ENCODE measurements at places on chromosomes 16 and 17.
A peak's percentile ranks its signal among the peaks of the same experiment; 100 is the strongest.

GRCh38 chr16:12818326-12818725 lies 14.6 kb upstream of the CPPED1 start:
- no peak for DNase-seq

GRCh38 chr16:19872935-19873334 lies 11.7 kb downstream of the GPRC5B start:
- no peak for DNase-seq

- DNase-seq, result no peak
Measured at GRCh38 chr16:74501484-74502478, 80.5 kb upstream of the CLEC18B start.

DNA sequence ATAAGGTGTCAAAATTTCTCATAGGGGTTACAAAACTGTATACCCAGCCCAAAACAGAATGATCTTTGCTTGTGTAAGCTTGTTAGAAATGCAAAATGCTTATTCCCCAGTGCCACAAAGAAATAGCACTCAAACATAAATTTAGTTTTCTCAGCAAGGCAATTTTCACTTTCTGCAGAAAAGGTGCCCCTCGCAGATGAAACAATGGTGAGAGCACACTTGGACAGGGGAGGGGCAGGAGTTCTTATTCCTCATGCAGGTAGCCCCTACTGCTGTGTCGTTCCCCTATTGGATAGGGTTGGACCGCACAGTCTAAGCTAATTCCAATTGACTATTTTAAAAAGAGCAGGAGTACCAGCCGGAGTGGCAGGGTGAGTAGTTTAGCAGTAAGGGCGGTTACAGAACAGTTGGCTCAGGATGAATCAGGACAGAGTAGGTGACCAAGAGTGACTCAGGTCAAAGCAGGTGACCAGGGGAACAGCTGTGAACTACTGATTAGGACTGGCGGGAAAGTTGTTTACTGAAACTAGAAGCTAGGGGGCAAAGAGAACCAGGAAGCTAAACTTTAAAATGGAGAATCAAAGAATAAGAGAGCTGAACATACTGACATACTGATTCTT lies 5.5 kb upstream of the LDHD start:
- no peak for DNase-seq

- DNase-seq, result no peak
Measured at GRCh38 chr17:77529328-77529650, 388.5 kb downstream of the SEC14L1 start.

- no peak for DNase-seq
Measured at GRCh38 chr17:41777157-41777573, 9.3 kb downstream of the JUP start.

DNA sequence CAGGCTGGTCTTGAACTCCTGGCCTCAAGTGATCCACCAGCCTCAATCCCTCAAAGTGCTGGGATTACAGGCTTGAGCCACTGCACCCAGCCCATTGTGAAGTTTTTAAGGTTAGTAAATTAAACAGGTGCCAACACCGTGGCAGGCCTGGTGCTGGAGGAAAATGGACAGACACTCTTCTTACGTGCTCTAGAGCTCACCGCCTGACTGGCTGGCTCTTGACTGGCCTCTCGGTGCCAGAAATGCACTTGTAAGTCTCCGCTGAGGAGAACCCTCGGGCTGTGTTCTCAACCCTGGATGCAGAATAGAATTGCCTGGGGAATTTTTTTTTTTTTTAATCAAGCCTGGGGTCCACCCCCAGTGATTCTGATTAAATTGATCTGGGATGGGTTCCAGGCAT lies 10.3 kb upstream of the HAS3 start:
- no peak for DNase-seq

DNA sequence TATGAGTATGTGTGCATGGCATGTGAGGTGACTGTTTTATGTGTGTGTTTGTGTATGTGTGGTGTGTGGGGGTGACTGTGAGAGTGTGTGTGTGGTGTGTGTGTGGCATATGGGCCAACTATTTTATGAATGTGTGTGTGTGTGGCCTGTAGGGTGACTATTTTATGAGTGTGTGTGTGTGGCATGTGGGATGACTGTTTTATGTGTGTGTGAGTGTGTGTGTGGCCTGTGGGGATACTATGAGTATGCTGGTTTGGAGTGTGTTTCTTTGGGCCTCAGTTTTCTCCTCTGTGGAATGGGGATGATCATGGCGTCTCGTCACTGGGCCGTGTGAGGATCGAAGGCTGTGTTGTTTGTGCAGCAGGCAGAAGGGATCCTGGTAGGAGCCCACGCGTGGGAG lies 152.1 kb upstream of the PLCG2 start:
- no peak for DNase-seq

- no peak for DNase-seq
Measured at GRCh38 chr16:85452364-85453193, 160.5 kb upstream of the GSE1 start.

GRCh38 chr16:1535391-1536291 lies 2.2 kb downstream of the TMEM204 start:
- DNase-seq, result no peak

DNA sequence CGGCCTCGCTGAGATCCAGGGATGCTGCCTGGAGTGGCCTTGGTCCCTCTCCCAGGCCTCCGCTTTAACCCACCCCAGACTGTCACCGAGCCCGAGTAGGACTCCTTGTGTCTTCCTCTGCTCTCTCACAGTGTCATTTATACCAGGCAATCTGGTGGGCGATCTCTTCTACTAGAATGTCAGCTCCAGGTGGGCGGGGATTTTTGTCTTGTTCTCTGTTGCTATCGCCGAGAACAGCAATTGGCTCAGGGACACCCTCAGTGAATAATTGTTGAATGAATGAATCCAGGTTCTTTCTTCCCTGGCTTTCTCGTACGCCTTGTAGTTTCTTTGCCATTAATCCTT lies 591 bp downstream of the DHX38 start:
- peak; percentile 26 for DNase-seq

DNA sequence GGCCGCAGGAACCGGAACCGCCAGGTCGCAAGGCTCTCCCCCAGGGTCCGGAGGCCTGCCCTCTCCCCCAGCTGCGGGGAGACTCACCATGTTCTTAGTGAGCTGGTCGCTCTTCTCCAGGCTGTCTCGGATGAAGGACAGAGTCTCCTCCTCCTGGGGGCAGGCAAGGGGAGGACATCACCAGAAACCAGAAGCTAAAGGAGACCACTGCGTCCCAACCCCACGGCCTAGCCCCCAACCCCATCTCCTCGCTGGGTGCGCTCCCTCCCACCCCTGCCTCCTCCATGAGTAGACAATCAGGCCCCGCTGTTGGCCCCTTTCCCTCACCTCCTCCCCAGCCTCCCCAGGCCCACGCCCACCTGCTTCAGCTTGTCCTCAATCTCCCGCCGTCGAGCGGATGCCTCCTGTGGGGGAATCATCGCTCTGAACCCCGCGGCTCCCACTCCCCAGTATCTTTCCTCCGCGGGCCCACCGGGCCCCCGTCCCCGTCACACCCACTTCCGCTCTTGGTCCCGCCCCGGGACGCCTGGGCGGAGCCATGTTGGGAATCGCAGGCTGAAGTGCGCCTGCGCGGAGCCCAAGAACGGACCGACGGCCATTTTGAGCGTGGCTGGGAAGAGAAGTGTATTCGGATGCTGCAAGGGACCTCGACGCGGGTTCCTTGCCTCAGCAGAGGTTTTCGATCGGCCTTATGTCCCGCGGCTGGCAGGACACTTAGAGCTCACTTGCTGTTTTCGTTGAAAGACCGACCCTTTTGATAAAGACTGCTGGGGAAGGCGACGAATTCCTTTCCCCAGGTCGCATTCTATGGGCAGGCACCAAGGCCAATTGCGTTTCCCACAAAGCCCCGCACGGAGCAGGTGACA lies at the start of gene EXOC7:
Gene EXOC7 (minus strand): TSS at position 514 of the 866 bp plus-strand sequence. CDS start 95 bp downstream, at position 419.
- peak; percentile 84 for DNase-seq

DNA sequence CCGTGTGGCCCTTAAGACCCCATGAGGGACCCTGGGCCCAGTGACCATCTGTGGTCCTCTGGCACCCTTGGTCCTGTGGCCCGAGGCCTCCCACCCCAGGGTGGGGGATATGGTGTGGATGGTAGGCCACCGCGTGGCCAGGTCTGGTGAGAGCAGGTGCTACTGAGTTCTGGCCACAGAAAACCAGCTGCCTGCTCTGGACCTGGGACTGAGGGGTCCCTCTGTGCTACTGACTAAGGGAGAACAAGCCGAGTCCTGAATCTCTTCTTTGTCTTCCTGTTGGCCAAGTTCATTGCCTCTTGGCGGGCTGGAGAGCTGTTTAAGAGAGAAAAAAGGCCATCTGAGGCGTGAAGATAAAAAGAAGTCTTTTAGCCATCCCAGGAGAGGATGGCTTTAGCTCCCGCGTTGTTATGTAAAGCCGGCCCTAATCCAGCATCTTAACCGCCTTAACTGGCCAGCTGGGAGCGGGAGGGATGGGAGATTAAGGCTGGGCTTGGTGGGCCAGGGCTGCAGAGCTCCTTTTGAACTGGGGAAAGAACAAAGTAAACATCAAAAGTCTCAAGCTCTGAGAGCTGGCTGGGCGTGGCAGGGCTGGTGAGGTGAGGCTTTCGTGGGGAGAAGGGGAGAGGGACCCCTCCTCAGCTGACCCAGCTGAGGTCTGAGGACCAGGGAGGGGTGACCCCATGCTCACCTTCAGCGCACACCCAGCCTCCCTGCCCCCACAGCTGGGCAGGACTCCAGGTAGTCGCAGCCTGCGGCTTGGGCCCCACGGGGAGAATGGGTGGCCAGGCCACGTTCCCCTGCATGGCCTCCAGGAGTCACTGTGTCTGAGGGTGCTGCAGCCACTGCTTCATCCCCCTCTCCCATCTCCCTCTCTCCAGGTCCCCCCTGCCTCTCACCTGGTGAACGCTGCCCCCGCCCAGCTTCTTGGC lies 62.4 kb downstream of the NKD1 start:
- no peak for DNase-seq

DNA sequence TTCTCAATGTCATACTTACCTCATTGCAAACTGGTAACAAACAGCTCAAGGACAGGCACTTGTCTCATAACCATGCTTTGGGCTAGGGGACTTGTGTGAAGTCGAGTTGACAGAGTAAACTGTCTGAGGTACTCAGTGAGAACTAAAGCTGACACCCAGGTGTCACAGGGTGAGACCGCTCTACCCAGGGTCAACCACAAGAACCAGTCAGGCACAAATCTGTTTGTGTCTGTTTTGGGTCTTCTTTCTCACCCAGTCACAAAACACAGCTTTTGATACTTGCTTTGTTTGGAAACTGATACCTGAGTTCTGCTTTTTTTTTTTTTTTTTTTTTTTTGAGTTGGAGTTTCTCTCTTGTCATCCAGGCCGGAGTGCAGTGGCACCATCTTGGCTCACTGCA lies 161.1 kb downstream of the STX8 start:
- DNase-seq, result no peak

DNA sequence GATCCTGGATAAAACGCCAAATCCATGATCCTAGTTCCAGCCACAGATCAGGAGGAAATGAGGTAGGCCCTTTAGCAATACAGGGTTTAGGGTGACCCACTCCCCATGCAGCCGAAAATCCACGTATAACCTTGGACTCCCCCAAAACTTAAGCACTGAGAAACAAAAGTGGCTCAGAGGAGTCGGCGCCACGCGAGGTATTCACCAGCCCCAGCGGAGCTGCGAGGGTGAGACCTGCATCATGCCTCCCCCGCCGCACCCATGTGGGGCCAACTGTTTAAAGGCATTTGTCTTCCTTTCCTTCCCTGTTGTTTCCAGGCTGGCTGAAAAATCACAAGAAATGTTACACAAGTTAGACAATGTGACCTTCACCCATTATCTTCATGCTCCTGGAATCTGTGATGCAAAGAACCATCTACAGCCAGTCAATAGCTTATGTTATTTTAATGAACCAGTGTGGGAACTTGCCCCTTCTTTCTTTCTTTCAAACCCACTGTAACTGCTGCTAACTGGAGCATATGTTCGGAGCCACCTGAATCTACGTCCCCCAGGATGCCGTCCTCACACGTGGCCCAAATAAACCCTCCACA lies 98.2 kb upstream of the METRNL start:
- no peak for DNase-seq

DNA sequence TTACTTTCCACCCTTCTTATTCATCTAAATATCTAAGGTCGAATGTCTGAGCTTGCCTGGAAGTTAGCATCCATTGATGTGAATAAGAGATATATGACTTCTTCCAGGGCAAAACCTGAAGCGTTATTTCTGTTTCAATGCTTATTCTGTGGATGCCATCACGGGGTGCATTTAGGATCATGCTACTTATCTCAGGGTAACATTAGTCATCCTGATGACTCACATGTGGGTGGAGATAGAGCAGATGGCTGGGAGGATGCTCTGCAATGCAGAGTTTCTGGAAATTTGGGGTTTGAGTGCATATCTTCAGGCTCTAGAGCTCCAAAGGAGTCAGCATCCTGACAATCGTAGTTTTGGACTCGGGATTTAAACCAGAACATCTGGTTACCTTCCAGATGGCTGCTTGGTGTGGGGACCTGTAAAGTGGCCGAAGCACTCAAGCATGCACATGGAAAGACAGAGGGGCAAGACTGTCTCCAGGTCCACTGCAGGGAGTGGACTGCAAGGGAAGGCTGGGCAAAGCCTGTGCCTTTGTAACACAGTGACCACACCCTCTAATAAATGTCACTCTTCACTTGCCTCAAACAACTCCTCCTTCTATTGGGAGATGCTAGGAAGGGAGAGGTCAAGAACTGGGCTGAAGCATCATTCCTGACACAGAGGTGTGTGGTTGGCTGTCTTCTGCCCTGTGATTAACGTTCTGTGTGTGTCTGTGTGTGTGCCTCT lies 175.2 kb upstream of the SALL1 start:
- DNase-seq, result no peak

GRCh38 chr17:43418441-43419374 lies 19.9 kb downstream of the ARL4D start:
- no peak for DNase-seq

- peak; percentile 54 for DNase-seq
Measured at GRCh38 chr16:4358831-4359561, 7.9 kb upstream of the PAM16 start.

DNA sequence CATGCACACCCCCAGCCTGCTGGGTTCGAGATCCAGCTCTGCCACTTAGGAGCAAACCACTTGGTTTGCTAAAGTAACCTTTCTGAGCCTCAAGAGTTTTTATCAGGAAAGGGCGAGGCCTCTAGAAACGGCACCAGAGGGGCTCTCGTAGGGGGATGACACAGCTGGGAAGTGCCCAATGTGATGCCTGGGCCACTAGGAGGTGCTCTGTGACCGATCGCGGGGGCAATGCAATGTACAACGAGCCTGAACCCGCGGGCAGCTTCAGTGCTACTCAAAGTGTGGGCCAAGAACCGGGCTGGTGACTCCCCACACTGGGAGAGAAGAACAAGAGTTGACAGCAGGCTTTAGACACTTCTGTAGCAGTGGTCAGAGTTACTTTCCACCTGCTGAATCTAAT lies 9.4 kb downstream of the C16orf89 start:
- peak; percentile 3 for DNase-seq

DNA sequence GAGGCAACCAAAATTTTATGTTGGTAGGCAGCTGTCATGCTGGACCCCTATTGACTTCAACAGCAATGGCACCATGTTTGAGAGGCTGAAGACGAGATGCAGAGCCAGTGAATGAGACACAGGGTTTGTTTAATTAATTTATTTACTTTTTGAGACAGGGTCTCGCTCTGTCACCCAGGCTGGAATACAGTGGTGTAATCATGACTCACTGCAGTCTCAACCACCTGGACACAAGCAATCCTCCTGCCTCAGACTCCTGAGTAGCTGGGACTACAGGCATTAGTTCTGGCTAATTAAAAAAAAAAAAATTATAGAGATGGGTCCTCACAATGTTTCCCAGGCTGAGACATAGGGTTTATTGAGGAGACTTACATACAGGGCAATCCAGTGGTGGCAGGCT lies 36.2 kb upstream of the PPM1D start:
- no peak for DNase-seq

GRCh38 chr16:53932975-53933374 lies 229.0 kb downstream of the FTO start:
- no peak for DNase-seq
